ENCODE measurements at places on chromosomes 3 and 15.

GRCh38 chr3:184258926-184259325 is 2.4 kb downstream of the CAMK2N2 start:
- no peak for DNase-seq

DNA sequence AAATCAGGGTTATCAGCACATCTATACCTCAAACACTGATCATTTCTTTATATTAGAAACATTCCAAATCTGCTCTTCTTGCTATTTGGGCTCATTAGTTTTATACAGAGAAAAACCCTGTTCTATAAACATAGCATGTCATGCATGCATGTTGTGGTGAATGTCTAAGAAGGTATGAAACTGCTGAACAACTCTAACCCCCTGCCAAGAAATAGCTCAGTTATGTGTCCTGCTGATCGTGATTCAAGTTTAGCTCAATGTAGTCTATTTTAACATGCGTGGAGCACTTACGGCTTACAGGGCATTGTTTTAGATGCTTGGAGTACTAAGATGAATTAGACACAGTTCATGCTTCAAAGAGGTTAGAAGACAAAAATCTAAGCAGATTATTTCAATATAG is 35.8 kb downstream of the MYH15 start:
- peak; percentile 30 for DNase-seq

- no peak for DNase-seq
Observed at GRCh38 chr15:77738441-77739302, 106.0 kb upstream of the LINGO1 start.

DNA sequence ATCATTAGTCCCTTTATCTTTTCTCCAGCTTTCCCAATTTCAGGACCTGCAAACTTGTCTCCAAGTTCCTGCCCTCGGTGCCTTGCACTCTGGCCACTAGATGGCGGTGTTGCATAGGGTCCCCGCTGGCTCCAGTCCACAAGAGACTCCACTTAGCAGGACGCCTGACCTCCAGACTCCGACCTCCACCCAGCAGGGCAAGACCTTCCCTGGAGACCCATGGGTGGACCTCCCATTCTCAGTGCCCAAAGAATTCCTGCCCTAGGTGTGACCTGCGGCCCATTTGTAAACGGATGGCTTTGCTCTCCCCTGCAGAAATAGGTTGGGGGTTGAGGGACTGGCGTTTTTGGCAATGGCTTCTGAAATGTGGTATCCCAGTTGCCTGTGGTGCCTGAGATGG is 82.6 kb downstream of the LSM3 start:
- peak; percentile 76 for DNase-seq

DNA sequence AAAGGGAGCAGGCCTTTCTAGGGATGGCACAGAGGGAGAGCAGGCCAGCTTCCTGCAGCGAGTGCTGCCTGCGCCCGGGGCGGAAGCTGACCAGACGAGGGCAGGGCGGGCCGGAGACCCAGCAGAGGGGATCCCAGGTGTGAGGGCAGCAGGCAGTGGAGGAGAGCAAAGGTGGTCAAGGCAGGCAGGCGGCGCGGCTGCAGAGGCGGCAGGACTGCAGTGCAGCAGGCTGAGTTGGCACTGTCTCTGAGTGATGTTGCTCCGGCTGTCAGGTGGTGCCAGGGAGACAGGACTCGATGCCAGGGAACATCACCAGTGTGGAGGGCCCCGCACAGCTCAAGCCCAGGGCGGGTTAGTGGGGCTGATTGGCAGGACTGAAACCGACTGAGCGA is 22.3 kb upstream of the PLXNA1 start:
- DNase-seq, result no peak

DNA sequence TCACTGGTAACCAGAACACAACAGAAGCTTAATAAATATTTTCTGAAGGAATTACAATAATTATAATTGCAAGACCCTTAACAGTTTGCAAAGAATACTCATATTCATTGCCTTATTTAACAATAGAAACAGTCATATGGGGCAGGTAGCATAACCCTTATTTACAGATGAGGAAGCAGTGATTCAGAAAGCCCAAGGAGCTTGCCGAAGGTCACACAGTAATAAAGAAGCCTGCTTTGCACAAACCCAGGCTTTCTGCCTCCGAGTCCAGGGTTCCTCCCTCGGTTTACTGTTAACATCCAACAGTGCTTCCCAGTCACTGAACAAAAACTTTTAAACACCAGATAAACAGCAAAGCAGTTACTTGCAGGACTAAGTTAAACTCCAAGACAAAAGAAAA is 35.3 kb downstream of the SRGAP3 start:
- DNase-seq, result peak; percentile 7

GRCh38 chr3:174346141-174346540 is 513.0 kb upstream of the NAALADL2 start:
- no peak for DNase-seq

DNA sequence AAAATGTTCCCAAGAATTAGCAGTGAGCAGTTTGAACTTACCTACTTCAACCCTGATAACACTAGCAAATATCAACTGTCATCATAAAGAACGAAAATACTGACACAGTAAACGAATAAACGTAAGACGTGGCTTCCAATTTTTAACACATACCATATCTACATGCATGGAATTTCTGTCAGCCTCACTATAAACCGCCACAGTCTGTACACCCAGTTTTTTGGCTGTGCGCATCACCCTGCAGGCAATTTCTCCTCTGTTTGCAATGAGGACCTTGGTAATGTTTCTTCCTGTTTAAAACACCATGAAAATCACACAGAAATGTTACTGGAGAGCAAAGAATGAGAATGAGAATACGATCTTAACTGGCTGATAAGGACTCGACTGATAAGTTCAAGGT is 7.0 kb downstream of the MCCC1 start:
- no peak for DNase-seq

DNA sequence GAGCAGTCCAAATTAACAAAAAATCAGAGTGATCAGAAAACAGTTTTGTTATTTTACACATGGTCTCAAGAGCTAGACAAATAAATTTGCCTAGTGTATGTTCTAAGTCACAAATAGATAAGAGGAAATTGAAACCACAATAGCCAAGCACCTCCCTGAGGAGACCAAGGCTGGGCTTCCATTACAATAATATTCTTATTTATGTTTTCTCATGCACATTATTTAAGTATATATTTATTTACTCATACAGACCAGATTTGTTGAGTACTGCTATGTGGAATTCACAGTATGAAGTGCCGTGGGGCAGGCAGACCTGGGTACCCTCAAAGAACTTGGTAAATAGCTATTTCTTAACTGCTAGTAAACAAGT is 242.3 kb upstream of the ICE2 start:
- DNase-seq, result no peak

DNA sequence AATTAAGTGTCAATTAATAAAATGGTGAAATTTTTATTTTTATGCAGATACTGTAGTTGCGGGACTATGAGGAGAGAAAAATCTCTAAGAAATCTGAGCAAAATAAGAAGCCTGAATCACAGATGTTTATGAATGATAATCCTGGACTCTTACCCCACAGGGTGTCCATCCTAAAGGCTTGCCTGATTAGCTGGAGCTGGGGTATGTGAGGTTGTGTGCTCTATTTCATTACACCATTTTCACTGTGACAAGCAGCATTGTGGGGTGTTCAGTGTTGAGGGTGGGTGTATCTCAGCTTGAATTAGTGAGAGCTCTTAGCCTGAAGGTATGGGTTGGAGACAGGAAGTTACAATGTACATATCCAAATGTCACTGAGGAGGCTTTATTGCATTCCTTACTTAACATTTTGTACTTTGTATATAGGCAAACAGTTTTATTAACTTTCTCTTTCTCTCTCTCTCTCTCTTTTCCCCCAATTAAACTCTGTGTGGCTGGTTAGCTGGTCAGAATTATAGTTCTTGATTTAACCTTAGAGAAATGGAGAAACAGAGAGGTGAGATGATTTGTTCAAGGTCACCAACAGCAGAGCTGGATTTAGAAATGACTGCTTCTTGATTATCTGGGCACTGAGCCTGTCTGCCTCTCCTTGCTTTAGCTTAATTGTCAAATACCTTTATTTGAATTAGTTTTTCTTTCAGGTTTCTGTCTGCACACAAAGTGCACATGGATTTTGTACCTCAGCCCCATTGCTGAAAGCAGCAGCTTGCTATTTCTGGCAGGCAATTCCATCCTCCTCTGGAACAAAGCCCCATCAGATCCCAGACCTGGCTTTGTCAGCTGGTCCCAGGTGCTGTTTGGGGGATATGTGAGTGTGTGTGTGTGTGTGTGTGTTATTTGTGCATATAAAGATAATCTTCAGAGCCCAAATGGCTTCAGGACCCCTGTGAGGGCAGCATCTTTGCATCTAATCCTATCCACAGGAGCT is 35.8 kb downstream of the GJD2 start:
- DNase-seq, result no peak

DNA sequence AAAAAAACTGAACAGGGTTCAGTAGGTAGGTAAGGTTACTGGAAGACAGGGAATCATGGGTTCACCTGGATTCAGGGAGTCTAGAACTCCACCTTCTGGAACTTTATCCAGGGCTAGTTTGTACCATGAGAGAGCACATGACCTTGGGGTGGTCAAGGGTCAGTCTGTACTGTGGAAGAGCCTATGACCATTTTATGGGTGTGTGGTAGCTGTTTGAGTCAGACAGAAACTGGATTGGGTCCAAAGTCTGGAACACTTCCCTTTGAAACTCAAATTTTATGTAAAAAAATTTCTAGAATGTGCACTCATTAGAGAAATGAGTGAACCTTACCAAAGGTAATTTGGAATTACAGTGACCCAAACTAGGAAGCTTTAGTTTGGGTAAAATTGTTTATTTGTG is 486.0 kb upstream of the AGTR1 start:
- peak; percentile 84 for DNase-seq

DNA sequence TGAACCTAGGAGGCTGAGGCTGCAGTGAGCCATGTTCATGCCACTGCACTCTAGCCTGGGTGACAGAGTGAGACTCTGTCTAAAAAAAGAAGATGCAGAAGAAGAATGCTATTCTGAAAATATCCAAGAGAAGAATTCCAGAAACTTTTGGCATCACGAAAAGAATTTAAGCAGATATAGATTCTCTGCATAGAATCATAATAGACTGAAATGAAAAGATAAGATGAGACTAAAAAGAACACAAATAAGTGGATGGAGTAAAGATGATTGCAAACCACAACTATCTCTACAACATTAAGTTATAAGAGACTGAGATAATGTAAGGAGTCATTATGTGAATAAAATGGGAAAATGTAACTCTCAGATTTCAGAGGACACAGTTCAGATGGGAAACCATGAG is 140.7 kb upstream of the TMC3 start:
- DNase-seq, result no peak

- no peak for DNase-seq
Observed at GRCh38 chr3:67699882-67700281, 45.5 kb upstream of the SUCLG2 start.

GRCh38 chr3:31004025-31004678 is 109.7 kb upstream of the GADL1 start:
- peak; percentile 95 for DNase-seq

GRCh38 chr3:7146529-7146928 is 285.6 kb downstream of the GRM7 start:
- no peak for DNase-seq

DNA sequence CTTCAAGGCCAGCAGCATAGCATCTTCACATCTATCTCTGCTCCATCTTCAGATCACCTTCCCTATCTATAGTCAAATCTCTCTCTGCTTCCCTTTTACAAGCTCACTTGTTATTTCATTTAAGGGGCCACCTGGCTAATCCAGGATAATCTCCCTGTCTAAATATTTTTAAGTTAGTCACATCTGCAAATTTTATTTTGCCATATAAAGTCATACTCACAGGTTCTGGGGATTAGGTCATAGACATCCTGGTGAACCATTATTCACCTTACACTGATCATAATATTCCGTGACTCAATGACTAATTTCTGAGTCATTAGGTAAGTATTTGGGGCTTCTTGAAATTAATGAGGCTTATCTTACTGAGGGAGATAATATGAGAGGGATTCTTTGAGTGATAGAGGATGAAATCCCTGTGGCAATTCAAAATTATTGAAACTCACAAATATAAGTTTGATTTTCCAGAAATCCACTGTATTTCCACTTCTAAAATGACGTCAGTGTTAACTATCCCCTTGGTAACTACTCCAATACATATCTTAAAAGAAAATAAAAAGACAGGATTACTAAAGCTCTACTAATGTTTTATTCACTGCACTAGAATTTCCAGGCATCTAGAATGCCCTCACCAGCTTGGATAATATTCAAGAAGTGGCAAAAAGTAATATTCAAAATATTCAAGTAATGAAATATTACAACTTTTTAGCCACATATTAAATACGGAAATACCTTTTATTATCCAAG is 93.7 kb upstream of the RBMS3 start:
- DNase-seq, result peak; percentile 99

DNA sequence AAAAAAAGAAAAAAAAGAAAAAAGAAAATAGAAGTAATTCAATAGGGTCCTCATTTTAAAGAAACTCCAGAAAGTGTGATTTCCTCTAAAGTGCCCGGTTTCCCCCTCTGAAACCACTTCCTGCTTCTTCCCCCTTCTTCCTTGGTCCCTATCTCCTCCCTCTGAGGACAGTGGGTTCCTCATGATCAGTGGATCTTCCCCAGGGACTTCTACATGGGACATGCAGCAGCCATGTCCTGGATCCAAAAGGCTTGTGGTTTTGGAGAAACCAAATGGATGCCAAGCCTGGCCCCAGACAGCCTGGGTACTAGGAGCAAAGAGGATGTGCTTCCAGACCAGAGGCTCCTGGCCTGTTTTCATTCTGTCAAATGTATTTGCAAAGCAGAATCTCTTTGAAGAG is 26.6 kb upstream of the SMAD6 start:
- no peak for DNase-seq
